ENCODE measurements at places on chromosomes 4 and X.

DNA sequence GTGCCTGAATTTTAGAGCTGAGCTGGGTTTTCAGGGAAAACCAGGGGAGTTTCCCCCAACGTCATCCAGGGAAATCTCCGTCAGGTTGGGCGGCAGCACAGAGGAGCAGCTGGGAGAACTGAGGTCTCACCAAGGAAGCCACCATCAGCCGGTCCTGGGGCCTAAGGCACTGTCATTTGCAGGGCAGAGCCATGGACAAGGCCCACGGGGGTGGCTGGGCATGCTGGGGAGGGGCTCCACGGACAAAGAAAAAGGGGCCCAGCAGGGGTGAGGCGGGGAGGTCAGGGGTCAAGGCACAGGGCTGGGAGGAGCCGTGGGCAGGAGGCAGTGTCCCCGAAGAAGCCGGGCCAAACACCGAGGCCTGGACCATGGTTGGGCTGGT lies 109.8 kb downstream of the HMX1 start:
- DNase-seq, result no peak

DNA sequence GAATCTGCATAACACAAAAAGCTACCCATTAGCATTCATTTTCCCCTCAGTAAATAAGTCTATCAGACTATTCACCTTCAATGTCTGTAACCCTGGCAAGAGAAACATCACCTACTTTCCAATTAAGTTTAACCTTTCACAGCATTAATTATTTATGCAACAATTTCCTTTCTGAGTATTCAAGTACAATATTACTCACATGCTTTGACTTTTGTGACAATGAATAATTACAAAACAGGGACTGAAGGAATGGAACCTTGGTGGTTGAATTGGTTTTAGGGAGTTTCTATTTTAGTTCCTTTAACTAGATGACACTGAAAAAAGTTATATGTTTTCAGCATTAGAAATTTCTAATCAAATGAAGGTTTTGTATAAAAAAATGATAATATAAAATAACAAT lies 932.3 kb upstream of the EPHA5 start:
- no peak for DNase-seq

GRCh38 chr4:92128676-92129075 lies 175.1 kb upstream of the GRID2 start:
- DNase-seq, result peak; percentile 3

DNA sequence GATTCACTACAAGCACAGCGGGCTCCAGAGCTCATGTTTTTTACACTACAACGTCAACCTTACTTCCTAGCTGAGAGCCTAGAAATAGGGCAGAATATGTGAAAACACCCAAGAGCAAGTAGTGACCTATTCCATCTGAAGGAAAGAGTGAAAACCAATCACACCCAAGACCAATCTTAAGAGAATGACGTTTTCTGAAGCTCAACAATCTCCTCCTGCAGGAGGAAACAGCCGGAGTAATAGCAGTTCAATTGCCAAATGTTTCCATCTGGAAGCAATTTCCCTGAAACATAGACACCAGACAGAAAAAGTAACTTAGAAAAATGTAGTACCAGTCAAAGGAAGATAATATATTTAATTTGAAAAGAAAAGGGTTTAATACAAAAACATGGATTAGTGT lies 142.4 kb downstream of the ANXA5 start:
- DNase-seq, result no peak

- DNase-seq, result no peak
Observed at GRCh38 chr4:59855630-59856352, 1344.3 kb upstream of the ADGRL3 start.

- no peak for DNase-seq
Observed at GRCh38 chr4:164011791-164012190, 517.3 kb downstream of the TMA16 start.

GRCh38 chrX:116317409-116317808 lies 119.0 kb upstream of the SLC6A14 start:
- no peak for DNase-seq

DNA sequence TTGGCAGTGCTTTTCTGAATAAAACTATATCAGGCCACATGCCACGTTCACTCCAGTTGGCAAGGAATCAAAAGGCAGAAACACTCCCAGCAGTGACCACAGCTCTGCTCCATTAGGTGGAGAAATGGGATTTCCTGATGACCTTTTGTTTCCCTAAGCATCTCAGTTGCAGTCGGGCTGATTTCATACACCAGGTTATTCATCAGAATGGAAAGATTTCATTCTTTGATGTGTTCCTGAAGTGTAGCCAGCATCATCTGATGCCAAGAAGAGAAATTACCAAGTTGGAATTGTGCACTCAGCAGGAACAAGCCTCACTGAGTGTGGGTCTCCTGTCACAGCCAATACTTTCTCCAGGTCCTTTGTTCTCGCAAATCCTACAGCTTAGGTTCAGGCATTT lies 193.7 kb downstream of the SPATA18 start:
- no peak for DNase-seq

DNA sequence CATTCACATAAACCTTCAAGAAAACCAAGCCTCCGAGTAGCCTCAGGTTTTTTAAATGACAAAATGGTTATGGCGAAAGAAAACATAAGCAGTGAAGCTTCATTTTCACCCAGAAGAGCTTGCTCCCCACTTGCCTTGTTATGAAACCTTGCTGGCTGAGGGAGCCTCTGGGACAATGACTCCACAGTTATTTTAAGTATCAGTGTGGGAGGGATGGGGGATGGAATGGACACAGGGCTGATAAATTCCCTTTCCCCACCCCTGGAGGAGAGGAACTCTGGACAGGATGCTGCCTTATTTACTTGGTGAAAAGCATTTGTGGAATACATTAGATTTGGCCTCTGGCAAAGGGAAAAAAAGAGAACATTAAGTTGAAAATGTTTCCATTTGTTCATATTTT lies 220.7 kb upstream of the CNKSR2 start:
- DNase-seq, result no peak

GRCh38 chr4:176226736-176227135 lies 31.4 kb upstream of the SPATA4 start:
- DNase-seq, result no peak

- DNase-seq, result no peak
Observed at GRCh38 chr4:173891072-173891471, 361.0 kb upstream of the HAND2 start.

DNA sequence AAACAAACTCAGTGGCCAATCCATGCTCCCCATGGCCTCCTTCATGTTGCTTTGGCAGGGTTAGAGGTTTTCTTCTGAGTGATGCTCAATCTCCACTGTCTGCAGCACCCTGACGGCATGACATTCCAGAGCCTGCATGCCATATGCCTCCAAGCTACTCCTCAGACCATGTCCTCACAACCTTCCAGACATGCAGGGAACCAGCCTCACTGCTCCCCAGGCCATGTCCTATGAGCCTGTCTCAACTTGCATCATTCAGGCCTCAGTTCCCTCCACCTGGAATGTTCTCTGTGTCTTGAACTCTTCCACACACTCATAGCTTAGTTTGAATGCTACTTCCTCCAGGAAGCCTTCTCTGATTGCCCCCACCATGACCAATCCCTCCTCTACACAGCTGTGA lies 18.8 kb downstream of the PROM1 start:
- DNase-seq, result no peak

DNA sequence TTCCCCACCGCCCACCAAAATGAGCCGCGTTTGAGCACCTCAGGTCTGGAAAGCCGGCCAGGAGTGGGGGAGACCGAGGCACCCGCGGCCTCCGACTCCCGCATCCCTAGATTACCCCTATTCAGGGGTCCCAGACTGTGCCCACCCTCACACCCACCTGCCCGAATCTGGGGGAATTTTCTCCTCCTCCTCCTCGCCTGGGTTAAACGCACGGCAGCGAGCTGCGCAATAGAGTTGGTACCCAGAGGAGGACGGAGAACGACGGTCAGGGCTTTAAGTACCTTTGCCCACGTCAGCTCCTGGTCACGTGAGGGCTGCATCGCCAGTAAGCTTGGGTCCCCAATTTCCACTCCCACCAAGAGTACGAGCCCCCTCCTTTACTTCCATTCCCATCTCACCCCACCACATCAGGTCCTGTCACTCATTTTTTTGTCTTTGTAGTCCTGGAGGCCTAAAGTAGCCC lies at the start of gene ARMCX2:
TSS of gene ARMCX2 (minus strand) at position 250 of the 463 bp plus-strand sequence. CDS start 2,262 bp downstream, outside the sequence.
- DNase-seq, result peak; percentile 37

GRCh38 chrX:124435616-124436015 lies 89.3 kb downstream of the SH2D1A start:
- DNase-seq, result no peak

DNA sequence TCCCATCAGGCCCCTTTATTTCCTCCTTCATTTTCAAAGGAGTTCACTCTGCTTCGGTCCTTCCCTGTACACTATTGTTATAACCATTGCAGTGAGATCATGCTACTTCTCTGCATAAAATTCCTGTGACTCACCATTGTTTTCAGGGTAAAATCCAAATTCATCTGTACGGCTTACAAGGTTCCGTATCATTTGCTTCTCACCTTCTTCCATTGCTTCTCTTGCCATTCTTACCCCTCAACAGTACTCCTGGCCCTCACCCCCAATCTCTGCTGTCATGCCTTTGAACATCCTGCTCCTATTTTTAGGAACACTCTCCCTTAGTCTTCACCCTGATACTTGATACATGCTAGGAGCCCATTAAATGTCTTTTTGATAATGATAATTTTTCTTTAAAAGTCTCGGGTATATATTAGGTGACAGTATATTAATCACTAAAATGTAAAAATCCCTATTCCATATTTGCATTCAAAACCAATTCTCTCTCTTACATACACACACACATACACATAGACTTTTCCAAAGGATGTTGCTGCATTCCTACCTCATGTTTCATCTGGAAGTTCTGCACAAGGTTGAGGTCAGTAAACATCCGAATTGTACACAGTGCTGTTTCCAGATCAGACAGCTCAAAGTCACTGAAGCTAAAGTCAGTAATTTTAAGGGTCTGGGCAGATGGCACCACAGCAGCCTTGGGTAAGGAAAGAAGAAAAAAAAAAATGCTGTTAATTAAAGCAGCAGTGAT lies 103.4 kb downstream of the PDE5A start:
- DNase-seq, result peak; percentile 82

GRCh38 chr4:177293208-177294033 lies 16.3 kb upstream of the NEIL3 start:
- no peak for DNase-seq

- no peak for DNase-seq
Observed at GRCh38 chr4:148717988-148718387, 275.8 kb upstream of the NR3C2 start.

DNA sequence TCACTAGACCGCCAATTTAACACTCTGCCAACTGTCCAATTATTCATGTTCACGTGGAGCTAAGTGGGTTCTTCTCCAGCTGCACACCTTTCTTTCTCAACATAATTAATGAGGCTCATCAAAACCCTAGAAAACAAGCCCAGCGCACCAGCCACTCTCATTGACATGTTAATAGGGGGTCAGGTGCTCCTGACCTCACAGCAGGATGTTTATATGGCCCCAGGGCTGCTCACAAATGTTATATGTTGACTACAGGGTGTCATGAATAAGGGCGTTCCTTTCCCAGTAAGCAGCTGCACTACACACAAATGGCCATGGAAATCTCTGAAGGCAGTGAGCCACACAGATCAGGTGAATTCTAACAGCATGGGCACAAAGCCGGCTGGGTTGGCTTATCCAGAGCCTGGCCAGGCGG lies 209.8 kb downstream of the MGST2 start:
- no peak for DNase-seq

GRCh38 chr4:40682290-40683101 lies 52.8 kb upstream of the RBM47 start:
- no peak for DNase-seq

- DNase-seq, result no peak
Observed at GRCh38 chr4:56078866-56079265, 130.1 kb downstream of the CEP135 start.

DNA sequence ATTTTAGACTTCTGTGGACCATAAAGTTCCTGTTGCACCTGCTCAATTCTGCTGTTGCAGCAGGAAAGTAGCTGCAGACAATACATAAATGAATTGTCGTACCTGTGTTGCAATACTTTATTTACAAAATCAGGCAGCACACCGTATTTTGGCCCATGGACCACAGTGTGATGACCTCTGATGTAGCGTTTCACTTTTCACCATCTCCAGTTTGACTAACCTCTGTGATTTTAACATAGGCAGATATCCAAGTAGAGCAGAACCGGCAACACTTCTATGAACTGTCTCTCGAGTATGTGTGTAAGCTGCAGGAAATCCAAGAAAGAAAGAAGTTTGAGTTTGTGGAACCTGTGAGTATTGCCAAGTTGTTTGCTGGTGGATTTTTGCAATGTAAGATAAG lies 132.7 kb downstream of the ARHGAP10 start:
- no peak for DNase-seq

GRCh38 chr4:84708406-84709135 lies 125.6 kb downstream of the CDS1 start:
- DNase-seq, result peak; percentile 2

DNA sequence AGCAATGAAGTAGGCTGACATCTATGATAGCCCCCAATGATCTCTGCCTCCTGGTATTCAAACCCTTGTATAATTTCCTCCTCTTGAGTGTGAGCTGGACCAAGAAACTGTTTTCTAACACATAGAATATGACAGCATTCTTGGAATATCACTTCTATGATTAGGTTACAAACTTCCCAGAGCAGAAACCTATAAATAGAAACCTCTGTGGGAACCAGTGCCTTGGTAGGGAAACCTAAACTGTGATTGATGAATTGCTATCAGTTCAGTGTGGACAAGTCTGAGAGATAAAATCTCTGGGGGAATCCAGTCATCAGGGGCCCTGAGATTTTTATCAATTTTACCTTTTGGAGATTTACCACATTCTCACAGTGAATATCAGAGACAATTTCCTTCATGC lies 756.5 kb upstream of the AGA start:
- peak; percentile 30 for DNase-seq

GRCh38 chr4:59200992-59201391 lies 1999.1 kb upstream of the ADGRL3 start:
- no peak for DNase-seq

- no peak for DNase-seq
Observed at GRCh38 chrX:124257924-124258702, 74.3 kb upstream of the TEX13D start.

DNA sequence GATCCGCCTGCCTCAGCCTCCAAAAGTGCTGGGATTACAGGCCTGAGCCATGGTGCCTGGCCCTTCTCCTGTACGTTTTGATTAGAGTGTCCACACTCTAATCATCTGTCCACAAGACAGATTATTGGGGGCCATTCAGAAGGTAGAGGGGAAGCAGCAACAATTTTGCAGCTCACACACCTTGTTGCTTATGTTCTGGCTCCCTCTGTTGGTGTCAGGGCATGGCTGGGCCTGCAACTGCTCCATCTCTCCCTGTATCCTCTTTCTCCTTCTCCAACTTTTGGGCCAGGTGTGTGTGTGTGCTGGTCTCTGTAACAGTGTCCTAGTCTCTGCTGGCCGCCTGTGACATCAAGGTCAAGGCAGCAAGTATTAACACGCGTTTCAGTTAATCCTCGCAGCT lies 125.5 kb upstream of the MBNL3 start:
- peak; percentile 18 for DNase-seq

GRCh38 chrX:46617906-46618305 lies 44.3 kb downstream of the CHST7 start:
- no peak for DNase-seq
